Stromal cell of bone marrow (primary cell): ENCODE measurements at places on chromosomes 13 and 19.
A peak's percentile ranks its signal among the peaks of the same experiment; 100 is the strongest.

- no peak for DNase-seq
These were observed 3.0 kb downstream of the PTOV1 start for GRCh38 chr19:49853852-49854377.

GRCh38 chr13:66532146-66532545 lies 698.0 kb downstream of the PCDH9 start:
- DNase-seq = peak; percentile 41

GRCh38 chr13:75675421-75675820 lies 39.3 kb downstream of the LMO7 start:
- no peak for DNase-seq

DNA sequence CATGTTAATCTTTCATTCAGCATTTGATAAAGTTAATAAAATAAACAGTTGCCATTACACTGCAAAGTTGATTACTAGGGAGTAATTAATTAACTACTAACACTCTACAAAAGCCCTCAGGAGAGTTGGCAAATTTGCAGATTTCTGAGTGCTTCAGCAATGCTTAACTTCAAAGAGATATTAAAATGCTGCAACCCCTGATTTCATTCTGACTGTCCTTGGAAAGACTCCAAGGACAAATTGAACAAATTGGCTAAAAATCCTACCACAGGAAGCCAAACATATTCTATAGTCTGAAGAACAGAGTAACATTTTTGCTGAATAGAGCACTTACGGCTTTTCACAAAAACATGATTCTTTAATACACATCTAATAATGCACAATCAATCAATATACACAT lies 1543.0 kb downstream of the SLITRK5 start:
- DNase-seq = no peak

DNA sequence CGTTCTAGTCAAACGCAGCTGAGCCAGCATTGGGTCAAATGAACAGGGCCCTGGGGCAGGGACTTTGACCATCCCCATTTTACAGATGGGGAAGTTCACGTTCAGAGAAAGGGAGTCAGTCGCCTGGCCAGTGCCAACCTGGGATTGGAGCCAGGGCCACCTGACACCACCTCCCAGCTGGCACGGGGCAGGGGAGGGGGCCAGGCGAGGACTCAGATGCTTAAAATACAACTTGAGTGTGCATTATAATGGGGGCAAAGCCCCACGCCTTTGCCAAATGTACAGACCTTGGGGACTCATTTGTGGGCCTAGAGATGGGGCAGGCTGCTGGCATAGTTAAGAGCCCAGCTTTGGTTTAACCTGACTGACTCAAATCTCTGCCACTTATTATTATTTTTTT lies 14.6 kb downstream of the PRR12 start:
- DNase-seq = no peak

GRCh38 chr13:48125794-48126228 lies 30.9 kb upstream of the MED4 start:
- DNase-seq = peak; percentile 45

DNA sequence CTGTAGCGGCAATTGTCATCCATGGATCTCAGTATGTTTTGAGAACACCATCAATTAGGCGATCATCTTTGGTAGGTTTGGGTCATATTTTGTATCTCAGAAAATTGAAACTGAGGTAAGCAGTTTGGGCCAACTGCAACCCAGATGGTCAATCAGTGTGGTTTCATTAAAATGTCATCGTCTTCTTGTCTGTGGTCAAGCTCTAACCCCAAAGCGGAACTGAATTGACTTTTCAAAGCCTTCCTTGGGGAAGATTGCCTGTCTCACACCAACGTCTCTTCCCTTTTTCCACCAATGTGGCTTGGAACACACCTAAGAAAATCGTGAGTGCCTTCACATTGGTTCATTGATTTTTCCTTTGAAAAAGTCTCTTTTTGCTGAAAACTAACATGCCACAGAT lies 56.3 kb upstream of the UBAC2 start:
- no peak for DNase-seq

DNA sequence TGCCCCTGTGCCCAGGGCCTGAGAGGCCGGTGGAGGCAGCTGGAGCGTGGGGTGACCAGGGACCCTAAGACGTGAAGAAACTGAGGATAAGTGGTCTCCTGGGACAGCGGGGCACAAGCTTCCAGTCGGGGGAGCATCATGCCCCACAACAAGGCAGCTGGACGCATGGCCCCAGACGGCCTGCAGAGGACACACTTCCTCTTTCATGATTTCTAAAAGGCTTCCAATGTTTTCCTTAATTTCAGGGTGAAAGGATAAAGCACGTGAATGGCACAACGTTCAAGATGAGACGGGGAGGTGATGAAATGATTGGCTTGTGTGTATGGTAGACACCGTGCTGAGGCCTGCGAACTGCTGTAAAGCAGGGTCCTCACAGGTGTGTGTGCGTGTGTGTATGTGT lies 20.2 kb upstream of the MYDGF start:
- DNase-seq = no peak

DNA sequence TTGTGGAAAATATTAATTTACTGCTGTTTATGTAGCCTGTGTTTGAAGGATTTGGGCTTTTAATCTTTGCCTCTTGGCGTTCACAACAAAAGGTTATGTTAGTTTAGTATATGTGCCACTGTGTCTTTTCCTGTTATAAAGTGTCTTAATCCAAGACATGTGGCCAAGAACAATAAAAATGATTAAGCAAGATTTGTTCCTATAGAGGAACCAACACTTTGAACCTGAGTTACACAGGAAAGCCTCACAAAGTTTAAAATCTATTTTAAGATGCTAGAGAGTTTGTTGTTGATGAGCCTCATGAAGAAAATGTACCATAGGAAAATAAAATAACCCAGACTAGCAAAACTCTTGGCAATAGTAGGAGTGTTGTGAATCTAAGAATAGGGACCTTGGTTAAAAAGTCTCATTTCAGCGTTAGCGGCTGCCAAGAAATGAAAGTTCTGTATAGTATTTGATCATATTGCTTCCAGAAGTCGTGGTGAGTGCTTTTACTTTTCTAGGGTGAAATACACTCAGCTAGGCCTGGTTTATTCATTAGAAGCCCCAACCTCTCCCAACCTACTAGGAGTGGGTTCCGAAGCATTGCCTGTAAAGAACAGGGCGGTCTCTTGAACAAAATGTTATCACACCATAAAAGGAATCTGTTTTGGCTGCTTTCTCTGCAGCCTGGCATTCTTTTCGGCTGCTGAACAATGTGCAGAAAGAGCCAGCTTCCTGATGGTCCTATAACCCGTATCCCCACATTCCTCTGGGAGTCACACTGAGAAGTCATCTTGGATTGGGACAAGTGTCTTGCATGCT lies 102.6 kb downstream of the LRCH1 start:
- no peak for DNase-seq

DNA sequence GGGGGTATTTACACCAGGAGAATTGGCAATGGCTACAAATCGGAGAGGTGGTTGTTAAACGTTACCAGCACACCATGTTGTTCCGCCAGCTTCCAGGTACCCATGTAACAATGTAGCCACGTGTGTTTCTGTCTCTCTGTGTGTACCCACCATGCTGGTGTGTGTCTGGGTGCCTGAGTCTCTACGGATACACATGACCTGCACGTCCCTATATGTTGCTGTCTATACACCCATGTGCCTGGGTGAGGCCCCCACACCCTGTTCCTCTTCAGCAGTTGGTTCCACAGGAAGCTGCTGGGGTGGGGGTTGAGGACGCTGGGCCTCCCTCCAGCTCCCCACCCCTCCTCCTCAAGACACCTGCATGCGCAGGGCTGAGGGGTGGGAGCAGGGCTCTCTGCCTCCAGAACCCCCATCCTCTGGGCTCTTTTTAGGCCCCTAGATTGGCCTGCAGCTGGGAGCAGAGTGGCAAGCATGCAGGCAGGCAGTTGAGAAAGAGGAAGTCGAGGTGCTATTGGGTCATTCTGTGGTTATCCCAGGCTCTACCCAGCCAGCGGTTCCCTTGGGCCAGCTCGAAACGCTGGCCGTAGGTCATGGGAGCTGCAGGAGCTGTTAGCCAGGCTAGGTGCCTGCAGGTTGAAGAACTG lies at the start of gene ARHGEF18:
TSS of gene ARHGEF18 (plus strand) at position 351 of the 644 bp plus-strand sequence. CDS start 13,954 bp downstream, outside the sequence.
- DNase-seq = no peak

GRCh38 chr13:61728471-61728870 lies 312.8 kb upstream of the PCDH20 start:
- peak; percentile 4 for DNase-seq

DNA sequence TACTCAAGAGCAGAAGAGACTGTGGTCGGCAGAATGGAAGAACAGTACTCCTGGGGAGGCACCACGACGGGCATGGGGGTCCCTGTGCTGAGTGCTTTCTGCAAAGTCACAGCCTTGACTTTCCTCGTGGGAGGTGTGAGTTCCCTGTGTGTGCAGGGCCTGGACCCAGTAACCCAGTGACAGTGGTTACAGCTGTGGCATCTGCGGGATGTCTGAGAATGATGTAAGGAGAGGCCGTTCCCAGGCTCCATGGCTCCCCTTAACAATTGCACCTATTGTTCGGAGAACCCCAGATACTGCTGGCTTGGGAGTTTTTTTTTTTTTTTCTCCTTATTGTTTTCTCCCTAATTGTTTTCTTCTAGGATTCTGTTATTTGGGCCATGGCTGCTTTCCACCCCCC lies 5.1 kb upstream of the NANOS2 start:
- DNase-seq = no peak

DNA sequence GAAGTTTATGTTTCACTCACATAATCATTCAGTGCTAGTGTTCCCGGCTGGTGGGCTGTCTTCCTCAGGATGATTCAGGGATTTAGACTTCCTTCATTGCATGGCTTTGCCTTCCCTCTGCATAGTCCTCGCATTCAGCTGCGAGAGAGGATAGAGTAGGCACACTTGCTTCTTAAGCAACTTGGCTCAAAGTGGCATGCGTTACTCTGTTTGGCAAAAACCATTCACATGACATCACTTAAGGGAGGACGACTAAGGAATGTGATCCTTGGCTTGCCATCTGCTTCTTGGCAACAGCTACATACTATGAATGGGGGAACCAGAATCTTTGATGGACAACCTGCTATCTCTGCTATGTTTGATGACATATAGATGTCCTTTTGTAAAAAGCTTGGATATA lies 359.3 kb downstream of the TDRD3 start:
- DNase-seq = no peak

DNA sequence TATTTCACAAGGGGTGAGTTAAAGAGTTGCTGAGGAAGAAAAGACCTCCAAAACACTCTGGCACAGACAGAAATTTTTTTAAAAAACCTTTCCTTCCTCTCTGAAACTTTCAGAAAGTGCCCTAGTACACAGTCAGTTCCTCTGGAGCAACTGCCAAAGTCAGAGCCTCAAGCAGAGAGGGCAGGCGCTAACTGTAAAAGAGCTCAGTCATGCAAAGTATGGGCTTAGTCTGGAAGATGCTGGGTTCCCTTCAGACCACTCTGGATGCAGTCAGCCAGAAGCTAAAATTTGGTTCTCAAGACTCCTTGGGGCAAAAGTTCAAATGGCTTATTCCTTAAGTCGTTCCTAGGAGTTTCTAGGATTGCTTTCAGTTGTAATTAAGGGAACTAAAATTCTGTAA lies 671.6 kb downstream of the PCDH9 start:
- no peak for DNase-seq

DNA sequence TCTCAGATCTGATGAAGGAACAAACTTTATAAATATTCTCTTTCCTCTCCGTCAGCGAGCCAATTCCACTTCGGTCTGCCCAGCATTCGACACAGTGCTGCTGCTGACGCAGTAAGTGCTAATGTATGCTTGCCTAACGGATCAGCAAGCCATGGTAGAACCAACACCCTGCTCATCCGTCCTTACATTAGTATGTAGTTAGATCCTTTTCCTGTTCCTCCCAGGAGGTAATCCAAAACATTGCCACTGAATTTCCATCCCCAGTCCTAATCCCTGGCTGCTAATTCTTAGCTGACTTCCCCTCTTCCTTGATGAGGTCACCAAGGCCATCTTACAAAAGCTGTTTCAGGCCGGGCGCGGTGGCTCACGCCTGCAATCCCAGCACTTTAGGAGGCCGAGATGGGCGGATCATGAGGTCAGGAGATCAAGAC lies 88.0 kb downstream of the STARD13 start:
- no peak for DNase-seq

- DNase-seq = no peak
These were observed 22.6 kb downstream of the CEBPA start for GRCh38 chr19:33279430-33280350.

DNA sequence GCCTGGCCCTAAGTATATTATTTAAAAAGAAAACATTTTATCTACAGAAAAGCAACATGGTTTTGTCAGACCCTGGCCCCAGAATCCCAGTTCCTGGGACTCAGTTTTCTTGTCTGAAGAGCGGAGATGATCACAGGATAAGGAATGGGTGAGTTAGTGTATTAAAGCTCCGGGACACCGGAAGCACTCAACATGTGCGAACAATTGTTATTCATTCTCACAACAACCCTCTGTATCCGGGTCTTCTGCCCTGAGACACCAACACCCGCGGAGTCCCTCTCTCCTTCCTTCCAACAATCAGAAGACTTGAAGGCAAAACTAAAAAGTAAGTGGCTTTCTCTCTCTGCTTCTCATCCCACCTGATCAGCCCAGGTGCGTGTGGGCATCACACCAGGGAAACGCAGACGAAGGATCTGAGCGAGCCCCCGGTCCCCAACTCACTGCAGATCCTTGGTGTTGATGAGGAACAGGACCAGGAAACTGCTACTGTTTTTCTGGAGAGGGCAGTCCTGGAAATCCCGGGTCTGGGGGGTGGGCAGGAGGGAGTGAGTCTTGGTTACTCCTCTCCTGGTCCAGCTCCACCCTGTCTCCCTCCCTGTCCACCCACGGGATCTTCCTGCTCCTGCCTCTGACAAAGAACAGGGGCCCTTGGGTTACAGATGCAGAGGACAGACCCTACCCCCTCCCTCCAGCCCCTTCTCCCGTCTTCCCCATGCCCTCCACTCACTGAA lies 2.0 kb downstream of the GPR108 start:
- no peak for DNase-seq

- DNase-seq = no peak
These were observed 10.1 kb downstream of the CNOT3 start for GRCh38 chr19:54147676-54148075.

- DNase-seq = no peak
These were observed 900 bp downstream of the PPP1R13L start for GRCh38 chr19:45403781-45404556.

- no peak for DNase-seq
These were observed 141.9 kb upstream of the SPACA7 start for GRCh38 chr13:112234131-112234875.

GRCh38 chr19:37983916-37984315 lies 76.9 kb downstream of the SIPA1L3 start:
- DNase-seq = no peak

- no peak for DNase-seq
These were observed 12.8 kb upstream of the DHRS12 start for GRCh38 chr13:51816604-51817249.
